Aorta (tissue), 5 donors: ENCODE measurements at places on chromosomes 7 and 10. TPM values are rescaled to one million over a fixed set of nuclear protein-coding genes. Genes with fewer than 3 reads are reported as not detected.

- DNase-seq, result no peak
Measured at GRCh38 chr7:138889582-138890498, 91.3 kb downstream of the KIAA1549 start.

DMBT1 gene
- total RNA-seq, result 0.10 TPM

DLG5 gene
- 70.6 TPM for total RNA-seq

DNA sequence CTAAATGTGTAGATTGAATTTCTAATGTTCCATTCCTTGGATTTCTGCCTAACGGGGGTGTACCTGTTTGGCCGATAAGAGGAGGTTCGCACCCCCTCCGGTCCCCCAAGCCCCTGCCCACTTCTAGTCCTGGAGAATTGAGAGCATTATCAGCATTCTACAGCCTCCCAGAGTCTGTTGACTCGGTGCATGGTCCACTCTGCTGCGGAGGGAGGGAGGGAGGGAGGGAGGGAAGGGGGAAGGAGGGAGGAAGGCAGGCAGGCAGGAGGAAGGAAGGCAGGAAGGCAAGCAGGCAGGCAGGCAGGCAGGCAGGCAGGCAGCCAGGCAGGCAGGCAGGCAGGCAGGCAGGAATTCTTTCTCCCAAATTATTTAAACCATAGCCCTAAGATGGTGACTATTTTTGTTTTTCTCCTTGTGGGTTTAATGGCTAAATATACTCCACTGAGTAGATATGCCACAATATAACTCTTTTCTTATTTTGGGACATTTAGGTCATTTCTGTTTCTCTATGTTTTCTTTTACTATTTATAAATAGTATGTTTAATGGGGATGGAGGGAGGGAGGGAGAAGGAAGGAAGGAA, 69.5 kb upstream of the CHST15 start:
- DNase-seq, result no peak

SYPL1 gene
- total RNA-seq, result 69.1 TPM

NEUROG3 gene
- total RNA-seq, result not detected

DNA sequence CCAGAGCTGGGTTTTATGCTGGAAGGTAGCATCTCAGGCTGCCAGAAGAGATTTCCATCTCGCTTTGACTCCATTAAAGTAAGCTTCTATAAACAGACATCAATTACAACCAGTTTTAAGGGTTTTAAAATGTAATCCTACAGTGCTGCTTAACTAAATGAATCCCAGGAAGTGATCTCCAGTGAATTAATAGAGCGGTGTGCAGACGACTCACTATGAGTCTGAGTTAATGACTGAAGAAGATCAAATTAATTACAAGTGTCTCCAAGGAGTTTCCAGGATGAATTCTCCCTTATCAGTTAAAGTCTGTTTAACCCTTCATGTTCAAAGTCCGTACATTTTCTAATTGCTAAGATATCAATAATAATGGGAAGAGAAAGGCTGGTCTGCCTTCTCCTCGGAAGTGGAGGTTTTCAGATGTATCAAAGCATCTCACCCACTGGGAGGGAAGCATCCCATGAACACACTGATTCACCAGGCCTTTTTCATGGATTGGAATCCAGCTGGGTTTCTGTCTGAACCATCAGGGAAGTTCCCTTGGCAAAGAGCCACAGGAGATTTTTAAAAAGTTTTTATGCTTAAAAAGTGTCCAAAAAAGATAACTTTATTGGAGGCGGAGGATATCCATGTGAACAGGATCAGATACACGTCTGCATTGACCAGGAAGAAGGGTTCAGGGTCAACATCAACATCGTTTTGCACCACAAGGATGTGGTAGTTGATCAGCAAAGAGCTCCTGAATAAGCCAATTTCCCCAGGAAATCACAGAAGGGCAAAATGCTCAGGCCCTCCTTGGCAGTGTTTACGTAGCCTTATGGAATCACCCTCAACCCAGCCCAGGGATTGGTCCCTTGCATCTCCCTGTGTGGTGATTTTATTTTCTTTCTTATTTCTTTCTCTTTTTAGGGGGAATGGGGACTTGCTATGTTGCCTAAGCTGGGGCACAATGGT, 288.2 kb downstream of the POU6F2 start:
- DNase-seq, result no peak

MMD2 gene
- not detected for total RNA-seq
